ENCODE measurements at places on chromosomes 4 and X.

DNA sequence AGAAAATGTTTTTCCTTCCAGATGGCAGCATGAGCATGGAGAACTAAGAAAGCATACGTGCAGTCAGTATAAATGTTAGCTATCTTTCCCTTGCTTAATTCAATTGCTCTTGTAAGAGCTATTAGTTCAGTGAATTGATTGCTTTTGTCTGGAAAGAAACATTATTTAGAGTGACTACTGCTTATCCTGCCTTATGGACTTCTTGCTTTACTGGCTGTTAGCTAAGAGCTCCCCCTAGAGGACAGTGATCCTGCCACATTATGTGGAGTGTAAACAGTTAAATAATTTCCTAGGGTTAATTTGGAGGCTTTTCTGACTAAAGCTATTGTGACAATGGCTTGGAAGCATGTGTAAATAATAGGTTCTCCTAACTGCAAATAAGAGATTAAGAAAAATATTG is 1402.4 kb downstream of the FAM133A start:
- no peak for DNase-seq

DNA sequence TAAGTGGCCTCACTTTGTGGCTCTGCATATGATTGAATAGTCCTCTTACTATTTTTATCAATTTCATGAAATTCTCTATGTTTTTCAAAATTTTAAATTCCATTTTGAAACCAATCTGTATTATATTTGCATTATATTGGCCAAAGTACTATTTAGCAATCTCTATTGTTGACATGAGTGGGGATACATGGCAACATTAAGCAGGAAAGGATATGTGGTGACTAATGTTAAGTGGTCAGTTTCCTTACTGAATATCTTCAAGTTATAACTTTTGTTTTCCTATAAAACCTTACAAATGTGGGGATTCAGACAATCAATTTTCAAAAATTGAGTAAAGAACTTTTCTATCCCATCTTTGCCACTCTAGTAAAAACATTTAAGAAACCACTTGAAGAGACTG is 10.2 kb downstream of the BBS7 start:
- no peak for DNase-seq

DNA sequence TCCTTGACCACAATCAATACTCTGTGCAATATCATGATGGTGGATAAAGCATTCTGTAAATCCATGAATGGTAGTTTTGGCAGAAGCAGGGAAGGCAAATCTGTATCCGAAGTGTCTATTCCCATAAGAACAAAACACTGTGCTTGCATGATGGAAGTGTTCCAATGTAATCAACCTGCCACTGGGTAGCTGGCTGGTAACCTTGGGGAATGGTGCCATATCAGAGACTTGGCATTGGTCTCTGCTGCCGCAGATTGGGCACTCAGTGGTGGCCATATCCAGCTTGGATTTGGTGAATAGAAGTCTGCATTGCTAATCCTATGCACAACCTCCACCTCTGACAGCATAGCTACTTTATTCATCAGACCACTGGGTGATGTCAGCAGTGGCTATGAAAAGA is 114.3 kb upstream of the EMCN start:
- no peak for DNase-seq

GRCh38 chrX:97844943-97845342 is 961.2 kb downstream of the RPA4 start:
- DNase-seq, result no peak

- no peak for DNase-seq
These were observed 16.6 kb downstream of the CLCN4 start for GRCh38 chrX:10173331-10173900.

DNA sequence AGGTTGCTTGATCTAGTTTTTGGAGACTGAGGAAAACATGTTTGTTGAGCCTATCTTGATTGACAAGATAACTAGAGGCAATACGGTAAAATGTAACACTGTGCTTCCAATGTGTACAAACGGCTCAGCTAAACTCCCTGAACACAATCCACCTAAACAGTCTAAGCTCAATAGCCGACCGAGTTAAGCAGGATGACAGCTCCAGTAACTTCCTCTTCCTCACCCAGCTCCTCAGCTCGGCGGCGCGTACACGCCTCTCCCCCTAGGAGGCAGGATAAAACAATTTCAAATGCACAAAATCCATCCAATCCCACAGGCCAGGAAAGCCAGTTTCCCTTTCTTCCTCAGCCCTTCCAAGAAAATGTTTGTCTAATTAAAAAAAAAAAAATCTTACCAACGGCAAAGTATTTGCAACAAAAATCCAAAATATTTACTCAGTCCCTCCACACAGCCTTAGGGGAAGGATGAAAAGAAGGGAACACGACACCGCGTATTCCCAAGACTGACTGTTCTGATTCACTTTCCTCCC is 1.0 kb downstream of the CNOT6L start:
- DNase-seq, result peak; percentile 60

DNA sequence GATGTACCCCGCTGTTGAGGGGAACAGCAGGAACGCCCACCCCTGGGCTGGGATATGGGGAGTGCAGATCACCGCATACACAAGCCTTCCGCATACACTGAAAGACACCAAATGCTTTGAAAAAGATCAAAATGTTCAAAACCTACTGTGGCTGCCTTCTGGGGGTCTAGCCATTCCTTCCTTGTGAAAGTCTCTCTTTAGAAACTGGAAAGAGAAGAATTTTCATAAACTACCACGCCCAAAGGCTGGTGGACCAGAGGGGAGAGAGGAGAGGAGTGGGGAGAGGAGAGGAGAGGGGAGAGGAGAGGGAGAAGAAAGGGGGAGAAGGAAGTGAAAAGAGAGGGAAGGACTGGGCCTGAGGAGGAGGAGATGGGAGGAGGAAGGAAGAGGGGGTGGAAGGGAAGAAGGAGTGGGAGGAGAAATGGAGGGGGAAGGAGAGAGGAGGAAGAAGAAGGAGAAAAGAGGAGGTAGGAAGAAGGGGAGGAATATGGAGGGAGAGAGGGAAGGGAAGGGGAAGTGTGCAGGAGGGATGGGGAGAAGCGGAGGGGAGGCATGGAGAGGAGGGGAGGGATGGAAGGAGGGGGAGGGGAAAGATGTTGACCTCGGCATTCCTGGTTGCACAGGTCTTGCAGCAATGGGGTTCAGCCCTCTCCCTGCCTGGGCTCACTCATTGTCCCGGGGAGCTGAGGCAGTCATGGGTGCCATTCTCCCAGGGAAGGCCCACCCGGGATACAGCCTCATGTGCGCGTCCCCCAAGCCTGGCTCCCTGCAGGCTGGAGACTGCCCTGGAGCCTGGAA is 5.5 kb upstream of the HMX1 start:
- no peak for DNase-seq

DNA sequence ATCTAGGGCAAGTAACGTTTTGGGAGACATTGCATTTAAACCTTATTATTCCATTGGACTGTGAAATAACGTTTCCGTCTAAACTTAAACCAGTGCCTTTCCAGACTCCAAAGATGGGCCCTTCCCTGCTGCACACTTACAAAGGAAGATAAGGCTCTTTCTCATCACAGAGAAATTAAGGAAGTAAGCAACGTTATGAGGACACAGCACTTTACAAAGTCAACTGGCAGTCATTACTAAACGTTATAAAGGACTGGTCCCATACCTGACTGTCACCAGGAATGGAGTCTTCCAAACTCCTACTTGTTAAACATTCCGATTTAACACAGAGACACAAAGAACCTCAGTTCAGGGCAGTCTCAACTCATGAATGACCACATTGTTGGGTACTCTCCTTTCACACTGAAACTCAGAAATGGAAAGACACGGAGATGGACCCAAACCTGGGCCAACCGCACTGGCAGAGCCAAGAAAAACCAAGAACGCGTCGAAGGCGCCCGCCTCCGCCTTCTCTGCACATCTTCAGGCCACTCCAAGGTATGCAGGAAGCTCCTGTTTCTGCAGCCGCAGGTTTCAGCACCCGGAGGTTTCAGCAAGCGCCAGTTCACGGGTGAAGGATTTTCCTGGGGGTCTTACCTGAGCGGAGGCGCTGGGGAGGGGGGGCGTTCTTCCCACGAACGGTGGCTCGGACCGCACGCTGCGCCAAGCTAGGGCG is 670 bp downstream of the PAPSS1 start:
- no peak for DNase-seq

DNA sequence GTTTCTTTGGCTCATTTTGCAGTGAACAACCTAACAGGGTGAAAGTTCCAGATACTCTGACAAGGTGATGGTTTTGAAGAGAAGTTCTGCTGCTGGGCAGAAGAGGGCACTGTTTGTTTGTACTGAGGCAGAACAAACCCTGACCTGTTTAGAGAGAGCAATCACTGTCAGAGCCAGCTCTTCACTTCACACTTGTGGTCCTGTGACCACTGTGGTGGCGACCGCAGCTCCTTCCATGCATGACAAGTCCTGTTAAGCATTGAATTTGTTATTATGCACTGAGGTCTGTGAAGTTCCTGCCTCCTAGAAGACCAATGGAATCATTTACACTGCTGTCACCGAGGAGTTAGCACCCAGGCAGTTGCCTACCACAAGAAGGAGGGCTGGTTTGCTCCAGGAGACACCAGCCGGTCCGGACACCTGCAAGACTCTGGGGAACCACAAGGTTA is 86.6 kb downstream of the ZNF330 start:
- DNase-seq, result peak; percentile 45

DNA sequence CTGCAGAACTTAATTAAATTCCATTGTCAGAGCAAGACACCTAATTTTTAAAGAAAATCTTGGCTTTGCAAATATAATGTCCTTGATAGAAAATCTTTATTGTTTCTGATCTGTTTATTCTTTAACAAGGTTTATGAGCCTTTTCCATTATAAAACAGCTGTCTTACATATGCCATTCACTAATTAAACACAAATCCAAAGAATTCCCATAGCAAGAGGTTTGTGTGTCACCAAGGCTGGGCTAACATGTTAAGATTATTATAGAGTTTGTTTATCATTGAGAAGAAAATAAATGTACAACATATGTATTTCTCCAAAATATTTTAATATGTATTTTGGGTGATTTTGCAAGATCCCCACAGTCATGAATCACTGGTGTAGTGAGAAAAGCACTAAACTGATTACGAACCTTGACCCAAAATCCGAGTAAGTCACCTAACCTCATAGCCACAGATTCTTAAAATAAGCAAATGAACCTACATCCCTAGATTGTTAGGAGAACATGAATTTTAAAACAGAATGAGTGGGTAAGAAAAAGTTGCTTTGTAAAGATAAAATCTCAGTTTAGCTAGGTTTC is 694.8 kb upstream of the INTU start:
- DNase-seq, result no peak

GRCh38 chrX:39443240-39443639 is 642.0 kb downstream of the MID1IP1 start:
- no peak for DNase-seq

DNA sequence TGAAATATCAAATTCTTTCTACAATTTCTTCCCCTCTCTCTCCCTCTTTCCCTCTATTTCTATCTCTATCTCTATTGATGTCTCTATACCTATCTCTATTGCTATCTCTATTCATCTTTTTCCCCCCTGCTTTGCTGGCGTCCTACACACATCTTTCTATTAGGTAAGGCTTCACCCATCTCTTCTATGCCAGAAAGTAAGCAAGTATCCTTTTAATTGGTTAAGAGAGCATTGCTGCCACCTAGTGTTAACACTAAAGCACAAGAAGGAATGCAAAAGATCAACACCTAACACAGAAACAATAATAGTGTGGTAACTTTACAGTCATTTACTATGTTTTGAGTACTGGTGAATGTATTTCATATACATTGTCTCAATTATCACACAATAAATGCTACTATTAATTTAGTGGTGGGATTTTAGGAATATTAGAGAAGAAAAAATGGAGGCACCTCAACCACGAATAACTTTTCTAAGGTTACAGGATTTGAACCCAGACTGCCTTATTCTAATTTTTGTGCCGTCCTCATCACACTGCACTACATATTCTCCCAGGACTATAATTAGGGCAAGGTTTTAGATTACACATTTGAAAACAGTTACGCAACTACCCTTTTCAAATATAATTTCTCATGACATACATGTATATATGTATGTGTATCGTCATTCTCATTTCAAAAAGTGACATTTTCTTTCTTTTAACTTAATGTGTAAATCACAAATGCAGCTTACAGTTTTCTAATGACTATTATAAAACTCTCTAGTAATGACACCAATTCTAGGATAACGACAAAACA is 3.7 kb upstream of the C4orf36 start:
- DNase-seq, result peak; percentile 61

DNA sequence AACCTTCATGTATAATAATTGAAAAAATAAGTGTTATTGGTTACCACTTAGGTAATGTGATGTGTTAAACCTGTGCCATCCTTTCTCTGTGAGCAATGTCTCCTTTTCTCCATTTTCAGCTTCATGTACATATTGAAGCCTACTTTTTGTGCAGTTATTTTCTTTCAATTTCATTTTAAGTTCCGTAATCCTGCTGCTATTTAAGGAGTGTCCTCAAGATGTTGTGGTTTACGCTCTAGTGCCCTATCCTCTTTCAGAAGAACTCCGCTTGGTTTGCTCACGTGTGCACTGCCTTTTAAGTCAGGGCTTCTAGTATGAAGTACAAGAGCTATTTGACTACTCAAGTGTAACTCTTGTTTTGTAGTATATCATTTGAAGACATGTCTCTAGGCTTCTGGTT is 2253.2 kb upstream of the TENM3 start:
- no peak for DNase-seq

All from HCT116 (cell line).